ENCODE measurements at places on chromosomes 5 and 9.

DNA sequence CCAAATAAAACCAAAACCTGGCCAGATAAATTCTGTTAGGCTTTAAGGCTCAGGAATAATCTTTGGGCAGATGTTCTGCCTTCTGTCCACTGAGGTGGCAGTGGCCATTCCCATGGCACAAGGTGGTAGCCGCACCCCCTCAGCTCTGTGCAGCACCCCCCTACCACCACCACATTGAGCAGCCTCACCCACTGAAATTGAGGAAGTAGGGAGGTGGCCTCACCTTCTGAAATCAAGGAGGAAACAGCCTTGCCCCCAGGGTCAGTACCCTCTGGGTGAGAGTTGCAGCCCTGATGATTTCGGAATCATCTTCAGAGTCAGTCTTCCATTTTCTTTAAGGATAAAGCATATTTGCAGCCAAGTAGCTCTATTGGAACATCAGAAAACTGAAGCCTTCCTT is 204.8 kb upstream of the PIK3R1 start:
- DNase-seq = no peak

DNA sequence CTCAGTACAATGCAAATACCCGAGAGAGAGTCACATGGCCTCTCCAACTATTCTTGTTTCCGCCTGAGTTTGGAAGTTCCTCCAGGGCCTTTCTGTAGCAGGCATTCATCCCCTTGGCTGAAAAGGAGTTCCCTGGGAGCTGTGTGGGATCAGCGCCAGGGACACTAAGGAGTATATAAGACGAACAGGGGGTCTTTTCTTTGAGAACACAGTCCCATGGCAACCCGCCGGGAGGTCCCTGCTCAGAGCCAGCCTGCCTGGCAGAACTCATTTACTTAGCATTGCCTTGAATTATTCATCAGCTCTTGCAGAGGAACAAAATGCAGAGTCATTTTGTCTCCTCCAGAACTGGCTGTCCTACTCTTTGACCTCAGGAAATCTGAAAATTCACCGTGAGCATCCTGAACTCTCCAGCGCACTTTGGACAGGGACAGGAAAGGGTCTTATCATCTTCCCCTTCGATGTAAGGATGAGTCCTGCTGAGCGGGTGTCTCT is 120.4 kb upstream of the OSMR start:
- DNase-seq = no peak

- no peak for DNase-seq
Observed at GRCh38 chr9:68780380-68780712, 75.3 kb downstream of the PIP5K1B start.

DNA sequence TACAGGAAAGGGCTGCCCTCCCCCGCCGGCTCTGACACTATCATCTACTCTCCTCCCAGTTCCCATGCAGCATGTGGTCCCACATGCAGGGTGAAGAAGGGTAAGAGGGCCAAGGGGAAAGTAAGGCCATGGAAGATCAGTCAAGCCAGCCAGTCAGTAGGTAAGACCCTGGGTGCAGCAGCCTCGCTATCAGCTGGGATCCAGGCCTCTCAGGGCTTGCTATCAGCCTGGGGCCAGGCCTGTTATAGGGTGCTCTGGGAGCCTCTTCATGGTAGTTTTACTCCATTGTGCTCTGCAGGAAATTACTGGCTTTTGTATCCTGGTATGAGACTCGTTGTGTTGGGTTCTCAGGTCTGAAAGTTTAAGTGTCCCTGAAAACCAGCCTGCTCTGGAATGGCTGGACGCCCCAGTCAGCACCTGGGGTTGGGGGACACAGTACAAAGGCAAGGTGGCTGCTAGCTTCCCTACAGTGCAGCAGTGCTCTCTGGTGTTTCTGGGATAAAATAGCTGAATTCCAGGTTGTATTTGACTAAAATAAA is 21.4 kb downstream of the SLC22A4 start:
- no peak for DNase-seq

DNA sequence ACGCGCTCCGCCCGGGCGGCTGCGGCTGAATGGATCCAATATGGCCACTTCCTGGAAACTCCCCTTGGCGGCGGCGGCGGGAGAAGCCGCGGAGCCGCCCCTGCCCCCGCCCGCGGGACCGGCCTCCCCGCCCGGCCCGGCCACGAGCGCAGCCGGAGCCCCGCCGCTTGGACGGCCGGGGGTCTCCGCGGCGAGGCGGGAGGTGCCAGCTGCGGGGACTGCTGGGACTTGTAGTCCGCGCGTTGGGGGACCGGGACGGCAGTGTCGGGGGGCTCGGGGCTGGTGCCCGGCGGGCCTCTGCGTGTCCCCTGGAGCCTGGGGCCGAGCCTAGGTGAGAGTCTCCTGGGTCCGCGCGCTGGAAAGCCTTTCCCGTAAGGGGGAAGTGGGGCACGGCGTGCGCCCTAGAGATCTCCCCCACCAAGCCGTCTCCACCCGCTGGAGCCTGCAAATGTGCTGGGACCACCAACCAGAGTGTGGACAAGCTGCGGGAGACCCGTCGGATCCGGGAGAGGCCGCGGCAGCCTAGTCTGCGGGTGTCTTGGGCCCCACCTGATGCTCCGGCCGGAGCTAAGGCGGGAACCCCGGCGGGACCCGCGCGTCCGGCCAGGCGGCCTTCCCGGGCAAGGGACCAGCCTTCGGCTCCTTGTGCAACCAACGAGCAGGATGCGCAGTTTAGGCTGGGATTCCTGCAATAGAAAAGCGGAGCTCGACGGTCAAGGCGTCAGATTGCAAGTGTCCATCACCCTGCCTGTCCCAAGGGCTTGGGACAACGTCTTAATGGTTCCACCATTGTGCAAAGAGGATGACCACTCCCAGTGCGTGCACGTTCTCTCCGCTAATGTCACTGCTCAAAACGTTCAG is at the start of gene SEPTIN8:
SEPTIN8 (minus strand) TSS at position 31 of the 861 bp plus-strand sequence. CDS start 102 bp downstream, outside the sequence.
- peak; percentile 52 for DNase-seq

Data from CD4-positive, alpha-beta T cell treated with Interleukin-10 for 1 hour (primary cell).